ENCODE measurements at places on chromosomes 5 and 9.

DNA sequence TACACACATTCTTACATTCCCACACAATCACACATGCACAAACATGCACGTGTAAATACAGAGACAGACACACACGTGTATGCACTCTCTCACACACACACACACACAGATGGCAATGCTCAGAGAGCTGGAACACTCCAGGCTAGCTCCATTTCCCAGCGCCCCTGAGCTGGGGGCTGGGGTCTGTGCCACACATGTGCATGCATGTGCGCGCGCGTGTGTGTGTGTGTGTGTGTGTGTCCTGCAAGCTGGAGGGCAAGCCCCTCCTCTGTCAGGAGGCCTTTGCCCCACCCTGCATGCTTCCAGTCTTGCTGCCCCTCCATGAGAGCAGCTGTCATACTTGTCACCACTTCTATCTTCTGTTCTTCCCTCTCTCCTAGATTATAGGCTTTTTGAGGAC, 16.6 kb upstream of the S1PR3 start:
- DNase-seq: no peak

DNA sequence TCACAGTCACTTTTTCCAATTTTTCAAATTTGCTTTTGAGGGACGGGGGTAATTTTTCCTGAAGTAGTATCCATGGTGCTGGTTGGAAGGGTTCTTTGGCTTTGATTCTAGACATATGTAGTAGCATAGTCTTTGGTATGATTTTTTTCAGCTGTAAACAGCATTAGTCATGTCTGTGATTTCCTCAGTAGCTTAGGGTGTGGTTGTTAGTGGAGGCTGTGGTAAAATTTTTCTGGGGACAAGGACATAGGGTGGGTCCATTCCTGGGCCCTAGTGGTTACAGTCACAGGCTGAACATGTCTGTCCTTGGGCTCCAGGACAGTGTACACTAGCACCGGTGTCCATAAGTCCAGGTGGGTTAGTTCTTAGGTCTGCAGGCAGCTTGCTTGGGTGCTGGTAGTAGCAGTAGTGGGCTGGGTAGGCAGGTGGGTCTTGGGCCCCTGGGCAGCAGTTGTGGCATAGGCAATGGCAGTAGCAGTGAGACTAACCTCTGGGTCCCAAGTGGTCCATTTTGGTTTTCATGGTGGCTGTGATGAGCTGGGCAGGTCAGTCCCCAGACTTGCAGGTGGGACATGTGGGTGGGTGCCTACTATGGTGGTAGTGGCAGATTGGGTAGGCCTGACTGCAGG, 100.0 kb upstream of the CXCL14 start:
- no peak for DNase-seq

GRCh38 chr5:59034498-59035186, 451.8 kb downstream of the RAB3C start:
- DNase-seq: no peak

- DNase-seq: no peak
Measured at GRCh38 chr9:91486699-91487497, 63.3 kb upstream of the NFIL3 start.

GRCh38 chr5:9713356-9713755, 83.2 kb upstream of the TAS2R1 start:
- no peak for DNase-seq

GRCh38 chr9:22026696-22027095, 17.6 kb upstream of the CDKN2B start:
- DNase-seq: no peak

DNA sequence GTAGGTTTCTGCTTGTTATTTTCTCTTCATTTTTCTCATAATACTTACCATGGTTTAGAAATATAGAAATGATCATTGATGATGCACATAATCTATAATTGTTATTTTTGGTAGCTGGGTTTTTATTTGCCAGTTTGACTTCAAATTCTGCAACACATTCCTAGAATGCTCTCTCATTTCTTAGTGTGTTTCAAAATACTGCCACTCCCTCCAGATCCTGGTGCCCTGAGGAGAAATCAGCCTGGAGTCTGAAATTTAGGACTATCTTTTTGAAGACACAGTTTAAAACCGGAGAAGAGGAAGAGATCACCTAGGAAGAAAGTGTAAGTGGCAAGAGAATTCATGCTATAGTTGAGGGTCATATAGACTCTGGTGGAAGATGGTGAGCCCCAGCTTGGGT, 57.5 kb downstream of the TAF11L14 start:
- DNase-seq: no peak

DNA sequence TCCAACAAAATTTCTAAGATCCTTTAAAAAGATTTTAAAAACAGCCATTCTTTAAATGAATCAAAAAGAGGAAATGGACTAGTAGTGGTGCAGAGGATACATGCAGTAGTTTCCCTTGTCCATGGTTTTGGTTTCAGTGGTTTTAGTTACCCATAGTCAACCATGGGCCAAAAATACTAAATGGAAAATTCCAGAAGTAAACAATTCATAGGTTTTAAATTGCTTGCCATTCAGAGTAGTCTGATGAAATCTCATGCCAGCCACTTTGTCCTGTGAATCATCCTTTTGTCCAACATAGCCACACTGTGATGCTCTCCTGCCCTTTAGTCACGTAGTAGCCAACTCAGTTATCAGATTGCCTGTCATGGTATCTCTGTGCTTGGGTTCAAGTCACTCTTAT, 286.1 kb downstream of the ANXA1 start:
- no peak for DNase-seq

DNA sequence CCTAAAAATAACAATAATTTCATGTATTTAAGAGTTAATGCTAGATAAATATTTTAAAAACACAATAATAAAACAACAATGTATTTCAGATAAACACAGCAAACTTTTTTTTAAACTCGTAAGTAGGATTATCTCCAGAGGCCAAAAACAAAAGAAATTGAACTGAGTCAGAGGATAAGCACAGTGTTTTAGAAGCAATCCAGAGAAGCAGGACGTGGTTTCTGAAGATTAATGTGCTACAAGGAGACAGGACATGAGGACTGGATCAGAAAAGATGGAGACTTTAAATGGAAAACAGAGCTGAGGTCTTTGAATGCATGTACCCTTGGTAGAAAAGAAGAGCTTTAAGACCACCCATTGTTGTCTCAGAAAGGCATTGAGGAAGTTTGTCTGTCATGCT, 491.2 kb upstream of the TLE4 start:
- no peak for DNase-seq

GRCh38 chr9:136721339-136722092, 9.1 kb downstream of the DIPK1B start:
- DNase-seq: no peak

DNA sequence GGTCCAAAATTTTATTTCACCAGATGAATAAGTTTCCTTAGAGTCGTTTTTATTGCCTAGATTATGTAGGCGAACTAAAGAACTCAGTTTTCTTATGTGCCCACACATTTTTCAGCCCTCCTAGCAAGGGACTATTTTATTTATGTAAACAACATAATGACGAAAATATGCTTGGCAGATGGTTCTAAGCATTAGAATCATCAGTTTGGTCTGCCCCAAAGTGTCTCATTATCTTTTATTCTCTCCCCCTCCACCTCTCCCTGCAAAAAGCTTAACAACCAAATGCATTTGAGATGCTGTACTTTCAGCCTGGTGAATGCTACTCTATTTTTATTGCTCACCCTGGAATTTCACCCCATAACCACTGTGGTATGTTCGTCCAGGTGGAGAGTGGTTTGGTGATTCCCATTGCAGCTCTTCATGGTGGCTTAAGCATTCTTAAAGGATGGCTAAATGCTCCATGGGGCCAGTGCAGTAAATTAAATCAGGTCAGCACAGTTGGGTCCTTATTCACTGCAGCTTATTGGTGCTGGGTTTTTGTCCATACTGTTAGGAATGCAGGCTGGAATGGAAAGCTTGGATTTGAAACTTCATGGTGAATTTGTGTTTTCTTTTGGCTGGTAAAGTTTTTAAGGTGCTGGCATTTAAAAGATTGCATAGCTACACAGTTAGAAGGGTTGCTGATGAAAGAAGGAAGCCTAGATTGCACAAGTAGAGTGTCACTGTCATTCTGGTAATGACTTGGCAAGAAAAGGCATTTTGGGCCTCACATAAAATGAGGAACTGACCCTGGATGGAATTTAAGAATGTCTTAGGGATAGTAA, 39.2 kb downstream of the TLE4 start:
- no peak for DNase-seq

- DNase-seq: no peak
Measured at GRCh38 chr5:1654786-1655495, 131.2 kb upstream of the LPCAT1 start.

- no peak for DNase-seq
Measured at GRCh38 chr5:176891331-176891958, 7.7 kb downstream of the HK3 start.

DNA sequence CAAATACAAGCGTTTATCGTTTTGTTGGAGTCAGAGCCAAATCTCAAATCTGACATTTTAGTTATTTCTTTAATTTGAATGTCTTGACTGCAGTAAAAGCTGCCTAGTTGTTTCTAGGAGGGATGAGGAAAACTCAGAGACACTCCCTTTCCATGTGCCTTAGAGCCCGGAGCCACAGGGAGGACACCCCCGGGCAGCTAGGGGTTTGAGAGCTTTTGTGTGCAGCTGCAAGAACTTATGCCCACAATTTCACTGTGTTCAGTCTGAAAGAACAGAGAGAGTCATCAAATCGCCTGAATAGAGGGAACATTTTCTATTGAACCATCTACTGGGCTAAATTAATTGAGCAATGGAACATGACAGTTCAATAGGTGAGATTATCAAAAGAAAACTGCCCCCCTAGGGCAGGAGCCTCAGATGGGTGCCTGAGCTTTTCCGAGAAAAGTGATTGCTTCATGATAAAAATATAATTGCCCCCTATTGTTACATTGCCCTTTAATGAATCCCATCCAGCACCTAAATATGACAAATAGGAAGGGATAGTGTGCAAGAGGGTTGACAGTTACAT, 709.3 kb upstream of the RGMB start:
- DNase-seq: no peak

DNA sequence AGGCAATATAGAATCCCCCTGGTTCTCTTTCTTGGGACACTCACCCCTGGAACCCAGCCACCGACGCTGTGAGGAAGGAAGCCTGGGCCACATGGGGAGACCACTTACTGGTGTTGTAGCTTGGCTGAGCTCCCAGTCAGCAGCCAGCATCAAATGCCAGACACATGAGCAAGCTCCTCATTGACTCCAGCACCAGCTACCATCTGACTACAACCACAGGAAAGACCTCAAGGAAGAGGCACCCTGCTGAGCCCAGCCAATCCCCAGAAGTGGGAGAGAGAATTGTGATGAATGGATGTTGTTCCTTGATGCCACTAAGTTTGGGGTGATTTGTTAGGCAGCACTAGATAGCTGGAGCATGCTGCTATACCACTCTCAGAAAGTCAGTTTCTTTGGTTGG, 36.0 kb downstream of the BNIP1 start:
- DNase-seq: no peak

DNA sequence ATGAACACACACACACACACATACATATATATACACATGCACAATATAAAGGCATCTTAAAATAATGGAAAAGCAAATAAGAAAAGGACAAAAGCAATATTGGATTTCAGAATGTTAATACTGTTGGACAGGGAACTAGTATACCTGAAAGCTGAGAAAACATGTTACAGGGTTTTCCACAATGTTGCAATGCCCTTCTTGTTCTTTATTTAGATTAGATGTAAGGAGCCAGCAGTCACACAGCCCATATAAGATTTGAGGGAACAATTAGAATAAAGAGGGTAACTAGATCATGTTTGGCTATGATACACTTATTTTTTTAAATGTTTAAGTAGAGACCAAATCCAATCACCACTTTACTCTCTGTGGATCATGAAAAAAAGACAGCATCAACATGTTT, 61.7 kb downstream of the SH3TC2 start:
- no peak for DNase-seq

GRCh38 chr5:16909464-16909863, 26.6 kb downstream of the MYO10 start:
- no peak for DNase-seq
